GF-D8 (cell line): ENCODE measurements at places on chromosomes 11 and 22.

GRCh38 chr22:49159711-49160110, 668.0 kb downstream of the BRD1 start:
- DNase-seq: no peak

DNA sequence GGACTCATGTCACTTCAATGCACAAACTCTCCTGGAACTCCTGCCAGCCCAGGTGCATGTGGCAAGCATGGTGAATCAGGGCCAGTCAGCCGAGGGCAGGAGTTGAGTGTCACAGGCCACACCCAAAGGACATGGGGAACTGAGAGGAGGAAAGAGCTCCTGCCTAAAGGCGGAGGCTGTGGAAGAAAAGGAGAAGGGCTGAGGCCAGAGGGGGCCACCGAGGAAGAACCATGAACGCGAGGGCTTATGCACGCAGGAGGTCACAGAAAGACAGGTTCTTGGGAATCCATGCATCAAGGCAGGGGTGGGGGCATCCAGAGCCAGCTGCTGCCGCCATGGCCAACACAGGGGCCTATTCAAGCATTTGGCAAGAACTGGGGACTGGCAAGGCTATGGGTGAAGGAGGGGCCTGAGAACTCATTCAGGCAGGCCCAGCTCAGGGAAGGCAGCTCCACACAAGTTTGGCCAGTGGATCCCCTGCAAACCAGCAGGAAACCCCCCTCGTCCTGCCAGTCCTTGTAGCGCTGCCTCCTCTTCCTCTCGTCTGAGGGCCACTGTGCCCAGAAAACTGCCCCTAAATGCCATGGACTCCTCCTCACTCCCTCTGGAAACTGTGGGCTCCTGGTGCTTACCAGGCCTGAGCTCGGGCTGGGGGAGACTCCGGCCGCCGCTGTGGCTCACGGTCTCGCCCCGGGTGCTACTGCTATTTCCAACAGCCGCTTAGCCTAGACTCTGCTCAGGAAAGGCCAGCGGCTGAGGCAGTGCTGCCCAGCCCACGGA, 15.4 kb downstream of the PPM1F start:
- DNase-seq: no peak

- no peak for DNase-seq
Observed at GRCh38 chr11:108825381-108825780, 160.5 kb downstream of the DDX10 start.

- no peak for DNase-seq
Observed at GRCh38 chr22:10780281-10780680, 4747.7 kb upstream of the OR11H1 start.

GRCh38 chr11:113721462-113722066, 15.5 kb upstream of the TMPRSS5 start:
- no peak for DNase-seq

- DNase-seq: no peak
Observed at GRCh38 chr11:19552161-19552560, 160.5 kb upstream of the NAV2 start.

- DNase-seq: no peak
Observed at GRCh38 chr11:12810568-12810894, 136.3 kb downstream of the TEAD1 start.

DNA sequence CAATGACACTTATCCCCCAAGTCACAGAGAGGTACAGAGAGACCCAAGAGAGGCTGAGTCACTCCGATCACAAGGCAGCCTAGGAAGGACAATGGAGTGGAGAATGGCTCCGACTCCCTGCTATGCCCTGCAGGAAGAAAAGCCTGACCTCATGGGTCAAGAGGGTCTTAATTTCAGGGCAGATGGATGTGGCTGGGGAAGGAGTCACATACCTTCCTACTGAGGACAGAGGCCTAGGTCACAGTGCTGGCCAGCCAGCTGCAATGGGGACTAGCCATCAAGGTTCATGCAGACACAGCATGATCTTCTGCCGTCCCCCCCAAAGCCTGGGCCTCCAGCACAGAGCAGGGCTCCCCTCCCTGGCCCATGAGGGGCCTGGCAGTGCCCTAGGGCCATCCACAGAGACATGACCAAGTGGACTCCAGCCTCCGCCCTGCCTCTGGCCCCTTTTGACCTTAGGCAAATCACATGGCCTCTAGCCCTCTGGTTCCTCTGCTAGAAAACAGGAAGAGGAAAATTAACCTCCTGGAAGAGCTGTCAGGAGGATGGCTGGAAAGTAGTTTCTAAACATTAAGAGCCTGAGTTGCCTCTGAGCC, 1.8 kb downstream of the ARRB1 start:
- DNase-seq: no peak

- no peak for DNase-seq
Observed at GRCh38 chr11:126991596-126991995, 9.0 kb downstream of the KIRREL3 start.

- no peak for DNase-seq
Observed at GRCh38 chr22:22691716-22692701, 47.6 kb downstream of the GGTLC2 start.

DNA sequence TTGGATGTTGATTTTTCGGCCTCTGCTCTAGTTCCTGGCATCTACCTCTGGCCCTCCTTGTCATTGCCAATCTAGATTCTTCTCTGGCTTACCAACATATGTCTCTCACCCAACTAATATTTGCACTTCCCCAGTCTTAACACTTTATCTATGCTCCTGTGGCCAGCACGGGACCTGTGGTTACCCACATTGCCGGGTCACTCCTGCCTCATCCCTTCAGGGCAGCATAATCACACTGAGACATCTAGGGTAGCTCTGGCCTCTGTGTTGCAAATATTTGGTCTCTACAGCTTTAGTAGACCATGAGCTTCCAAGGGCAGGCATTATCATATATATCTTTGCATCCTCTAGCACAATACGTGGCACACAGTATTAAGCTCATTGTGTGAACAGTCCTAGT, 182.0 kb upstream of the ARHGAP20 start:
- DNase-seq: peak; percentile 40

GRCh38 chr11:70265341-70265740, 5.1 kb upstream of the PPFIA1 start:
- DNase-seq: no peak

DNA sequence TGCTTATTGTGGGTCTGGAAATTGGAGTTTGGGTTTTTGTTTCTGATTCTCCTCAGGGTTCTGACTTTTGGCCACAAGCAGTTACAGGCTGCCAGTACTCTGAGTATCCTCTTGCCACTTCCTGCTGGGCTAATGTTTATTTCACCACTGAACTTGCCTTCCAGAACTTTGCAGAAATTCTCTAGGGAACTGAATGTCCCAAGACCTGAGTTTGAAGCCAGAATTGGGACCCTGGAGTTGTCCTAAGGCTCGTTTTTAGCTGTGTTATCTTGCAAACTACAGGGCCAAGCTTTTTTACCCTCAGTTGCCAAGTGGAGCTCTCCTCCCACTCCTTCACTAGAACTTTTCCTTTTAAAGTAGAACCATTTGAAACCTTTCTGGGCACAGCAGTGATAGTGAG, 89.9 kb downstream of the FAT3 start:
- DNase-seq: no peak

GRCh38 chr11:29527391-29527936, 489.4 kb downstream of the KCNA4 start:
- peak; percentile 73 for DNase-seq

DNA sequence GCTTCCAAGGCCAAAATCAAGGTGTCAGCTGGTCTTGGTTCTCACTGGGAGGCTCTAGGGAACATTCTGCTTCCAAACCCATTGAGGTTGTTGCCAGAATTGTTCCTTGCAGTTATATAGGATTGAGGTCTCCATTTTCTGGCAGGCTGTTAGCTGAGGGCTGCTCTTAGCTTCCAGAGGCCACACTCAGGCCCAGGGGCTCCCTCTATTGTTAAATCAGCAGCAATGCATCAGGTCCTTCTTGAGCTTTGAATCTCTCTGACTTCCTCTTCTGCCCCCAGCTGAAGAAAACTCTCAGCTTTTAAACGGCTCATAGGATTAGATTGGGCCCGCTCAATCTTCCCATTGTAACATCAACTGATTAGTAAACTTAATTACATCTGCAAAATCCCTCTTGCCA, 39.3 kb upstream of the BSX start:
- DNase-seq: peak; percentile 84
